Type B pancreatic cell (in vitro differentiated cells): ENCODE measurements at places on chromosomes 1 and 21. TPM values are rescaled to one million over a fixed set of nuclear protein-coding genes. Genes with fewer than 3 reads are reported as not detected.

- H3K27ac ChIP-seq: no peak overlapping the region
- H3K4me1 ChIP-seq: peaks cover 33% of the 10 kb centered on the region
- no peaks in the 10 kb centered on the region for H3K36me3 ChIP-seq
- no peaks in the 10 kb centered on the region for H3K27me3 ChIP-seq
- no peak for DNase-seq
- H3K4me3 ChIP-seq: no peak overlapping the region
These were observed 59.9 kb upstream of the CNN3 start for GRCh38 chr1:94986783-94987182.

MAP1LC3C gene
- total RNA-seq: 3.2 TPM in 1 of 2 replicates, not detected in the other

- no peaks in the 10 kb centered on the region for H3K27me3 ChIP-seq
- H3K27ac ChIP-seq: no peak overlapping the region
- no peaks in the 10 kb centered on the region for H3K36me3 ChIP-seq
- H3K4me3 ChIP-seq: no peak overlapping the region
These were observed 6.6 kb downstream of the MR1 start for GRCh38 chr1:181040284-181040865.

NPPB gene
- total RNA-seq: 0.71 and 1.7 TPM in 2 replicates
